Left renal cortex interstitium (tissue), 4 donors: ENCODE measurements at places on chromosomes 1 and 21. TPM values are rescaled to one million over a fixed set of nuclear protein-coding genes. Genes with fewer than 3 reads are reported as not detected.
A peak's percentile ranks its signal among the peaks of the same experiment; 100 is the strongest.

Gene PLA2G2C
- 0.14 TPM for polyA plus RNA-seq

Gene ARMH1
- polyA plus RNA-seq, result 6.7 TPM

Gene FCRL4
- not detected for polyA plus RNA-seq

Gene NHLH1
- 0.10 TPM for polyA plus RNA-seq

Gene RORC
- polyA plus RNA-seq, result 0.95 TPM

Gene HOOK1
- 67.7 TPM for polyA plus RNA-seq

Gene CR1L
- polyA plus RNA-seq, result 1.5 TPM

Gene A3GALT2
- 0.20 TPM for polyA plus RNA-seq

- no peak for DNase-seq
Observed at GRCh38 chr1:14362331-14362730, 236.2 kb upstream of the KAZN start.

DNA sequence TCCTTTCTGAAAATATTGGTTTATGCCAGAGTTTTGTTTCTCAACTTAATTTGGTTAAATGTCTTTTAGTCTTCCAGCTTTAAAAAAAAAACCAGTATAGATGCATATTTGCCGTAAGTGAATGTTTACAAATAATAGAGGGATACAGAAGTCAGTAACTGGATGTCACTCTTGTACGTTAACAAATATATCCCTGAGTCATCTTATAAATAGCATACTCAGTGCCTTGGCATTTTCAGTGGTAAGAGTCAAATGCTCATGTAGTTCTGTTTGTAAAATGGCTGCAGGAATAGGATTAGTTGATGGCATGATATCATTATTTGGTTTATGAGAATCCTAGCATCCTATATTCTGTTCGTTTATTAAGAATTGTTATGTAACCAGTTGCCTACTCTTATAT lies 55.4 kb downstream of the SPEN start:
- no peak for DNase-seq

GRCh38 chr1:212952641-212952976 lies 2.3 kb downstream of the VASH2 start:
- DNase-seq, result no peak

- DNase-seq, result no peak
Observed at GRCh38 chr1:10910681-10911489, 101.6 kb upstream of the TARDBP start.

- no peak for DNase-seq
Observed at GRCh38 chr1:98702976-98703375, 41.5 kb downstream of the SNX7 start.

GRCh38 chr1:1972976-1973715 lies 30.4 kb downstream of the CFAP74 start:
- no peak for DNase-seq

DNA sequence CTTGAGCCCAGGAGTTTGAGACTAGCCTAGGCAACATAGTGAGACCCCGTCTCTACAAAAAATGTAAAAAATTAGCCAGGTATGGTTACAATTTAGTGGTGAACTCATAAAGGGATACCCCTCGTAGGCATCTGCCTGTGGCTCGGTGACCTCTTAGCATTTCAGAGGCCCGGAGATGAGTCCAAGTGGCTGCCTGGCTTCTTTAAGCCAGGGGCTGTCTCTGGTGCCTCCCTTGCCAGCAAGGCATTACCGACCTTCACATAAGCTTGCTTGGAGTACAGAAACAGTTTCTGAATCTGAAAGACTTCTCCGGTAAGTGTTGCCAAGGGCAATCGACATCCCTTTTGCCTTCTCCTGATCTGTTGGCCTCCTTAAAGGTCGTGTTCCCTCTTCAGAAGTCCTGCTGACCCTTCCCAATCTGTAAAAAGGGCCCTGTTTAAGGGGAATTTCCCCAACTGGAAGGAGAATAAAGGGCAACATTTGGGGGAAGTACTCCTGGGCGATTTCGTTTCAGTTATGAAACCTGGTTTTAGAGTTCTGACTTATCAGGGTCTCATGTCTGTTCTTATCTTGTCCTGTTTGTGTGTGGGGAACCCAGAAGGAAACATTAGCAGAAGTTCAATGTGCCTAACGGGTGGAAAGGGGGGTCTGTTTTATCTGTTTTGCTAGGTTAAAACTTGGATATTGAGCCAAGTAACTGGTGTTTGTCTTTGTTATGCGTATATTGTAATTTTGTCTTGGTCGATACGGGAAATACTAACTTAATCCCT lies 32.9 kb downstream of the KIFAP3 start:
- no peak for DNase-seq

DNA sequence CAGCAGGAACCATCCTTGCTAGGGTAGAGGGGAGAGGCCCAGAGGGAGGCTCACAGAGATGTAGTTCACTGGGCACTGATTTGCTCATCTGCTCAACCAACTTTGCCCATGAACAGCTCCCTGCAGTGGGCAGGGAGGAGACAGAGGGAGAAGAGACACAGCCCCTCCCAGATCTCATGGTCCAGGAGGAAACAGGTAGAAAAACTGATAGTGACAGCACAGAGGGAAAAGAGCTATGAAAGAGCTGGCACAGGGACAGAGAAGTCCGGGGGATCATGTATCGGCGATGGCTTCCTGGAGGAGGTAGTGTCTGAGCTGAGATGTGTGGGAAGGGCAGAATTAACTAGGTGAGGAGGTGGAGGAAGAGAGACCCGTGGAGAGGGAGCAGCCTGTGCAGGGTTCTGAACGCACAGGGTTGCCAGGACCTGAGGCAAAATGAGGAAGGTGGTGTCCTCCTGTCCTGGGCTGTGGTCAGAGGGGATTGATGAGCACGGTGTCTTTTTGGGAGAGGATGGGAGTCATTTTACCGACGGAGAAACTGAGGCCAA lies 85.9 kb downstream of the PTPRU start:
- no peak for DNase-seq

GRCh38 chr1:219236933-219237610 lies 63.4 kb downstream of the LYPLAL1 start:
- no peak for DNase-seq

GRCh38 chr1:156727926-156728598 lies at the start of gene METTL25B:
METTL25B (plus strand) TSS chr1:156728469; CDS start chr1:156729105, 636 bp downstream.
- DNase-seq, result no peak

GRCh38 chr1:195306281-195306680 lies 1302.0 kb downstream of the KCNT2 start:
- no peak for DNase-seq

DNA sequence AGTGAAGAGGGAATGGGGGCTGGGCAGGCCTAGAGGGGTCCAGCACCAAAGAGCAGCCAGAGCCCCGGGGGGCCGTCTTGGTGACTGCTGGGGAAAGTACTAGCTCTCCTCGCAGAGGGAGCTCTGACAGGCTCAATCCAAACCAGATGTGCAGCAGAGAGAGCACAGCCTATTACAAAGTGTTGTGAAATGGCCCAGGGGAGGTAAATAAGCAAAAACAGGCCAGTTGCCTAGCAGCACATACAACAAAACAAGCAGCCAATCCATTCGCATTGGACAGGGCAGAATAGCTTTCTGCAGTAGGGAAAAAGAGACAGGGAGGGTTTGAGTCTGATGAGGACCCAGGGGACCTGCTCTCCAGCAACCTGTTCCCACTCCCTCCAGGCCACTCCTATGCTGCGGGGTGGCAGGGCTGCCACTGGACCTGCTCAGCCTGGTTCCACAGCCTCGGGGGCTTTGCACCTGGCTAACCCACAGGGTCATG lies 239.6 kb upstream of the FGGY start:
- DNase-seq, result peak; percentile 59

DNA sequence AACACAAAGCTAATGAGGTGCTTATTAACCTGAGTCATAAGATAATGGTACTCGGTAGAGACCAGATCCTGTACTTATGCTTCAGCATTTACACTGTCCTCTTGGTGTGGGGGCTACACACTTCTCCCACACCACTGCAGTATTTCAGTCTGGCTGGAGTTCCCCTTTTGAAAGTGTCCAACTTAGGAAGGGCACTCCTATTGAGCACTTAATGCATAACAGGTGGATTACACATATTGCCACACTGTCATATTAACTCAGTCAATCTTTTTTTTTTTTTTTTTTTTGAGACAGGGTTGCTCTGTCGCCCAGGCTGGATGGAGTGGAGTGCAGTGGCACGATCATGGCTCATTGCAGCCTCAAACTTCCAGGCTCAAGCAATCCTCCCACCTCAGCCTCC lies 1.5 kb downstream of the GPATCH4 start:
- DNase-seq, result no peak

DNA sequence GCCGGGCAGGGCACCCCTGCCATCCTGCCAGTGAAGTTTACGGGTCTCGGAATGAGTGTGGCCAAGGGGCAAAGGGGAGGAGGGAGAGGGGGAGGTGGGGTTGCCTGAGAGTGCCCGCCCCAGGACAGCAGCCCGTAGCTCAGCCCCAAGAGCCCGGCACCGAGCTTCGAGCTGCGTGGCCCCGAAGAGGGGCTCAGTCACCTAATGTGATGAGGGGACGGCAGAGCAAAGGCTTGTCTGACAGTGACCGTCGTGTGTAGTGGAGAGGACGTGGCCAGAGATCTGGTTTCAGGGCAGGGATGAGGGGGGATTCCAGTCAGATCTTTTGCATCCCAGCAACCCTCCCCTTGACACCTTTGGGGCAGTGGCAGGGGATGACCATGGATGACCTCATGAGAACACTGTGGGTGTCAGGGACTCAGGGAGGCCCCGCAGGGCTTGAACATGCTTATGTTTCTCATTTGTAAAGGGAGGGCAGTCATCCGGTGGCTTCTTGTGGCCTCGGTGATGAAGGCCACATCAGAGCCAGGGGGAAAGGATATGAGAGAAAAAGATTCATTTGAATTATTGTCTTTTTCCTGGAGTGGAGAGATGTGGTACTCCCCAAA lies 1.1 kb upstream of the TRPM2 start:
- DNase-seq, result no peak

GRCh38 chr21:41611966-41612606 lies 104.1 kb upstream of the TMPRSS2 start:
- DNase-seq, result no peak

DNA sequence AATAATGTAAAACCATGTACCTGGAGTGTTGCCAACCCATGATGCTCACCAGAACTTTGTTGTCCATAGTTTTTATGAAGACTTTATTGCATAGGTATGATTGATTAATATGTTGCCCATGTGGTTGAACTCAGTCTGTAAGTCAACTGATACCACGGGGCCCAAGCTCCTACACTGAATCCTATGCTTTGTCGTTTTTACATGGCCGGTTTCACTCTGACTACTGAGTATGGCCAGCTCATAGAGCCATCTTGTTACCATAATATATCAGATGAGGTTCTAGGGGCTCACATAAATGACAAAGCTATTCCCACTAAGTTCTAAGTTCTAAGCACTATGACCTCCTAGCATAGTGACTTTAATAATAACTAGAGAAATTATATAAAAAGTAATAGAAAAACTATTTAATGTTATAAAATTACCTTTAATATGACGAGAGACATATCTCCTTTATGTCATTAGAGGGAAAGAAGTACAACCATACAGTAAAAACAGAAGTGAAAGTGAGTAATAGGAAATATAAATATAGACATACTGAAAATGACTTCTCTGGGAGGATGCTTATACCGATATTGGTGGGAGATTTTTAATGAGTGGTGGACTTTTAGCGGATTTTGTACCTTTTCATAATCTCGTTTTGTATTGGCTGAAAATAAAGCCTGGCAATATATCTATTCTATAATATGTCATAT lies 983.4 kb upstream of the PRMT6 start:
- DNase-seq, result no peak

DNA sequence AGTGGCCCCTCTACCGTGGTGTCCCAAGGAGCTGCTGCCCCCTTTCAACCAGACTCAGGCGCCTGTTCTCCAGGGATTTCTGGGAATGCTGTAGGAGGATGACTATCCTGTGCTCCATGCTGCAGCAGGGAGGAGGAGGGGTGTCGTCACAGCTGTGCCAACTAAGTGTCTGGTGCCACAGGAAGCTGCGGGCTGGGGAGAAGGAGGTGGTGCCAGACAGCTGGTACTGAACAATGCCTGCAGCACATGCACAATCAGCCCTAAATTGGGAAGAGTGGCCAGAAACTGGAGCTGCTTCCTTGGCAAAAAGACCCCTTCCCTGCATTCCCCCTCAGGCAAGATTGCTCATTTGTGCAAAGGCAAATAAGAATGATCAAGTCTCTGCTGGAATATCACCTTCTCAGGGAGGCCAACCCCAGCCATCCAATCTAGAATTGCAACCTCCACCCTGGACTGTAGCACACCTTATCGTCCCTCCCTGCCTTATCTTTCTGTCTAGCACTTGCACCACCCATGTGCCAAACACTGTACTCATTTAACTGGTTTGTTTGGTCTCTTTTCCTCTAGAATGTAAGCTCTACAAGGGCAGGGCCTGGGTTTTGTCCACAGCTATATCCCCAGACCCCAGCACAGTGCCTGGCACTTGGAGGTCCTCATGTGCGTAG lies 33.3 kb downstream of the LAMB3 start:
- no peak for DNase-seq

DNA sequence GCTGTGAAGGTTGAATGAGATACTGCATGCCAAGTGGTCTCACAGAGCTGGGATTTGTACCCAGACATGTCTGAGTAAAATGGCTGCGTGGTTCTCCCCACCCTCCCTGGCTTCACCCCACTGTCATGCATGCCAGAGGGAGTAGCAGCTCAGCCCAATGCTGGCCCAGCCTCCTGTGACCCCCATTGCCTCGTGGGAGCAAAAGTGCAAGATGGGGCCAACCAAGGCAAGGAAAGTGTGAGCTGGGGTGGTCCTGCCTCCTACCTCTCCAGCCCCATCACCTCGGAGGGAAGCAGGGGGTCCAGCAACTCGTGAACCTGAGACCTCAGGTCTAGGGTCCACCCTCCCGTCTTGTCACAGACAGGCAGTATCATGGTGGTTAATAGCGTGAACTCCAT lies 209.8 kb upstream of the GRIK3 start:
- no peak for DNase-seq
